ENCODE measurements at places on chromosomes 13 and 19.

GRCh38 chr13:60689571-60689970 is 292.6 kb downstream of the TDRD3 start:
- DNase-seq: no peak

DNA sequence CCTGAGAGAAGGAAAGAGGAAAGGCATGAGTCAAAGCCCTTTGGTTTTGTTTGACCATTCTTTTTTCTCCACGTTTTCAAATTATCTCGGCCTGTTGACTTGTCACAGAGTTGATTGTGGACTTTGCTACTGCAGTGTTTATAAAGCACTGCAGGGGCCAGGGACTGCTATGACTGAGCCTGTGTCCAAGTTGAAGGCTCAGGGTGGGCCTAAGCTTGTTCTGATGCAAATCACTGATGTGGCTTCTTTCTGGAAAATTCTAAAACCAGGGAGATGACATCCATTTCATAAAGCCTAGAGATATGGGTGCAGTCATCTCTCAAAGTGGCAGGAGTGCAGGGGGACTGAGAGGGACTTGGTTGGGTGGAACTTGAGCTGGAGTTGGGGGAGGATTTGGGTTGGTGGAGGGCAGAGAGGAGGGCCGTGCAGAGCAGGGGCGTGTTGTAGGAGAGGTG is 1.2 kb upstream of the CXCL17 start:
- DNase-seq: no peak

DNA sequence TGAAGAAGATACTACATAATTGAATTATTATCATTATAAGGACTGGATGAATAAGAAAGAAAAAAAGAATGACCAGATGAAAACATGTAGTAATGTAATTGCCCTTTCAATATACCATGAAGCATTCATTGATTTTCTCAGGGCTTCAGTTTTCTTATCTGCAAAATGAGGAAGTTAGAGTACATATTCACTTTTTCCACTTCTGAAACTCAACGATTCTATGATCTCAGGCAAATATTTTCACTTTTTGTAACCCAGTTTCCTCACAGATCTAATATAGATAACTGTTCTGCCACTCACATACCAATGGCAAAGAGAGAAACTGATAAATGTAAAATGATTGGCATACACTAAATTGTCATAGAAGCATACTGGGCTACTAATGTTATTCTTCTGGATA is 856.6 kb upstream of the KLHL1 start:
- DNase-seq: no peak

DNA sequence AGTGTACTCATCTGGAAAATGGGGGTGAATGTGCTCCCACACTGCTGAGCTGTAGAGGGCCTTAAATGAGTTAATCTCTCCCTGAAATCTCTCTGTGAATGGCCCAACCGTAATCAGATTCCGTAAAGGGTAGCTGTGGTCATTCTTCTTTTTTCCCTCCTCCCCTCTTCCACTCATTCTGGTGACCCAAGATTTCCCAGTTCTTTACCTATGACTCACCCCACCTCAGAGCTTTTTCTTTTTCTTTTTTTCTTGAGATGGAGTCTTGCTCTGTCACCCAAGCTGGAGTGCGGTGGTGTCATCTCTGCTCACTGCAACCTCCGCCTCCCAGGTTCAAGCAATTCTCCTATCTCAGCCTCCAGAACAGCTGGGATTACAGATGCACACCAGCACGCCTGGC is 33.3 kb upstream of the MUC16 start:
- DNase-seq: no peak

DNA sequence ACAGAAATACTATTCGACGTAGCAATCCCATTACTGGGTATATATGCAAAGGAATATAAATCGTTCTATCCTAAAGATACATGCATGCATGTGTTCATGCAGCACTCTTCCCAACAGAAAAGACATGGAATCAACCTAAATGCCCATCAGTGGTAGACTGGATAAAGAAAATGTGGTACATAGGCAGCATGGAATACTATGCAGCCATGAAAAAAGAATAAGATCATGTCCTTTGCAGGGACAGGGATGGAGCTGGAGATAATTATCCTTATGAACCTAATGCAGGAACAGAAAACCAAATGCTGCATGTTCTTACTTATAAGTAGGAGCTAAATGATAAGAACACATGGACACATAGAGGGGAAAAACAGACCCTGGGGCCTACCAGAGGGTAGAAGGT is 89.3 kb downstream of the UBL3 start:
- no peak for DNase-seq

GRCh38 chr19:6354098-6354674 is 7.1 kb upstream of the CLPP start:
- no peak for DNase-seq

GRCh38 chr13:25378528-25378927 is 6.8 kb downstream of the ATP8A2 start:
- no peak for DNase-seq

DNA sequence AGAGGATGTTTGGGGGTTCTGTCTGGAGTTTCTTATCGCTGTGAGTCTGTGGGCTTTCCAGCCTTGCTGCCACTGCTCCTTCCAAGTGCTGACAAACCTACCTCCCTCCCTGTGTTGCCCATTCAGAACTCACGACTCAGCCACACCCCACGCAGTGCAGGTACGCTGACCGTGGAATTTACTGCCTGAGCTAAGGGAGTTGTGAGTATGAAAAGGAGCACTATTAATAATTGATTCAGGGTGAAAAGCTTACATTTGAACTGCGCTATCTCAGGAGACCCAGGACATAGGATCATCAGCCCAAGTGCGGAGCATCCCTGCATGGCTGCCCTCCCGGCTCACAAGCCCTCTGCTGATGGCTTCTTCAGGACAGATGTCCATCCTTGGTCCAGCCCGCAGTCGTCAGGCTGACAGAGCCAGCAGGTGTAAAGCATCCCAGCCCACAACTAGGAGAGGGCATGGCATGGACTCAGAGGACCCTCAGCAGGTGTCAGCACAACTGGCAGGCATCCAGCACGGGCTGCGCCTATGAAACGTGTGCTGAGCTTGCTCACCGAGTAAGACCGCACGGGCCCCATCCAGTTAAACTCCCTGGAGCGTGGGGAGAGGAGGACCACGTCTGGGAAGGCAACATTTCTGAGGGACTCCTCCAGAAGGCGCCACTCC is 244.0 kb downstream of the COL4A1 start:
- no peak for DNase-seq
